ENCODE measurements at places on chromosomes 7 and 10.

GRCh38 chr10:130409331-130409730, 273.1 kb downstream of the GLRX3 start:
- no peak for DNase-seq

DNA sequence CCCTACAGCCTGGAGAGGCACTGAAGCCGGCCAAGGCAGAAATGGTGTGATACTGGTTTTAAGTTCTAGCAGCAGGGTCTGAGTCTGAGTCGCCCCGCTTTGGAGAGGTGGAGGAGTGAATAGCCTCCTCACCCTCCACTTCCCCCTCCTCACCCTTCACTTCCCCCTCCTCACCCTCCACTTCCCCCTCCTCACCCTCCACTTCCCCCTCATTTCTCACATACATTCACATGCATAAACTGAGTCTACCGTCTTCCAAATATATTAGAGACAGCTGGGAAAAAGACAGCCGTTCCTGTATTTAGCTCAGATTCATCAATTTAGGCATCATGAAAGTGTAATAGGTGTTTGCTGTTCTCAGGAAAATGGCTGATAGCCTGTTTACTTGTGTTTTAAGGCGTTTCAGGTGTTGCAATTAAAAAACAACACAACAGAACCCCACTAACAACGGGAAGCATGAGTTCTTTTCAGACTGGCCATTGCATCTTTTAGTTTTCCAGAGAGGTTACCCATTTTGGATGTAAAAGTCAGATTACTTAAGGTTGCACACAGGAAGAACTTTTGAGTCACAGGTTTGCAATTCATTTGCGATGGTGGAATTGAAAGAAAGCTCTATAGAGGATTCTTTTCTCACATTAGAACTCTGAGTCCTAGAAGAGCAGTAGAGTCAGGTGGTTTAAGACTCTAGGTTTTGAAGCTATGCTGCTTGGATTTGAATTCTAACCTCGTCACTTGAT, 861 bp downstream of the NRBF2 start:
- DNase-seq = no peak

DNA sequence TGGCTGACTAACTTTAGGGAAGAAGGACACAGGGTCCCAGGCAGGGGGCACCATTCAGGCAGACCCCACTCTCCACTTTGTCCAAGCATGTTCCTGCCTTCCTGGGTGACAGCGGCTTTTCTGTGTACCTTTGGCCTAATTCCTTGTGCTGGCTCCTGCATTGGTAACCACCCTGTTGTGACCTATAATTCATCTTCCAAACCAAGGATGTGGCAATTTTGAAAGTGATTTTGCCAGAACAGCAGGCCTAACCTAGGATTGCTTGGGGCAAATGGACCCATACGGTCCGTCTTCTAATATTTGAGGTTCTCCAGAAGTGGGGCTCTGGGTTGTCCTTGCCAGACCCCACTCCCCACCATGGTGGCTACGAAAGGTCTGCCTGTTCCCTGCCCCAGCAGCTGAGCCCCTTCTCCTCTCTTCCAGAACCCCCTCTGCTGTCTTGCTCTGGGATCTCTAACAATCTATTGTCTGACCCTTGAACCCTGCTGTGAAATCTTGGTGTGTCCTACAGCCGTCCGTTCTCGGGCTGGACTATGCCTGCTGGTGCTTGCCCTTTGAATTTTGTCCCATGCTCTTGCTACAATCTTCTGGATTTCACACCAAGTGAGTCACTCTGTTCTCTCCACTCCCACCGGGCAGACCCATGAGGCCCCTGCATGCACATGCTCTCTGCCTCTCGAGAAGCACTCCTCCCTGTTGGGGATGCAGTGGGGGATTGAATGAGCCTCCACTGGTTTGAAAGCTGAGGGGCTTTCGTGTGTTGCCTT, 316.0 kb downstream of the CXCL12 start:
- no peak for DNase-seq

DNA sequence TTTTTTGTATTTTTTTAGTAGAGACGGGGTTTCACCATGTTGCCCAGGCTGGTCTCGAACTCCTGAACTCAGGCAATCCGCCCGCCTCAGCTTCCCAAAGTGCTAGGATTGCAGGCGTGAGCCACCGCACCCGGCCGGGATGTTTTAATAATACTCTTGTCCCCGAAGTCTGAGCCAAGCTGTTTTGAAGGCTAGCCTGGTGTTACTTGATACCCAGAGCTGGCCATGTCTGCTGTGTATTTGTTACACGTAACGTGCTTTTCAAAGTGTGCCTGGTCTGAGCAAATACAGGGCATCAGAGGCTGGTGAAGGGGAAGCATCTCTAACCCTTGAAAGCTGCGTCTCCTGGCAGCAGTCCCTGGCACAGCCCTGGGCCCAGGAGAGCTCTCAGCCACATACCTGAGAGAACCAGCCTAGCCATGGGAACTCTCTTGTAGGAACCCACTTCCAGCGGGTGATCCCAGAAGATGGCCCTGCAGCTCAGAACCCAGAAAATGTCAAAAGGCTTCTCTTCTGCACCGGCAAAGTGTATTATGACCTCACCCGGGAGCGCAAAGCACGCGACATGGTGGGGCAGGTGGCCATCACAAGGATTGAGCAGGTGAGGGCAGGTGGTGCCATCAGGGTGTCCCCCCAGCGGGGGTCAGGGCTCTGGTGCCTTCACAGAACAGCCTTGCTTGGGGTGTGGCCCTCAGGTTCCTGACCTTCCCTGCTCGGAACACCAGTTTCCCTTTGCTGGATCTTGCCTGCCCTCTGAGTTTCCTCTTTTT, 41.7 kb upstream of the ZMIZ2 start:
- DNase-seq = no peak

GRCh38 chr10:120460186-120460585, 3.2 kb downstream of the PLPP4 start:
- no peak for DNase-seq

GRCh38 chr7:130063036-130063435, 7.3 kb upstream of the KLHDC10 start:
- no peak for DNase-seq

- no peak for DNase-seq
Measured at GRCh38 chr10:112394475-112394875, 20.6 kb downstream of the ACSL5 start.

Measured in esophagus squamous epithelium (tissue), 5 donors.